Retinal pigment epithelial cell (primary cell): ENCODE measurements at places on chromosomes 11 and 22.
A peak's percentile ranks its signal among the peaks of the same experiment; 100 is the strongest.

DNA sequence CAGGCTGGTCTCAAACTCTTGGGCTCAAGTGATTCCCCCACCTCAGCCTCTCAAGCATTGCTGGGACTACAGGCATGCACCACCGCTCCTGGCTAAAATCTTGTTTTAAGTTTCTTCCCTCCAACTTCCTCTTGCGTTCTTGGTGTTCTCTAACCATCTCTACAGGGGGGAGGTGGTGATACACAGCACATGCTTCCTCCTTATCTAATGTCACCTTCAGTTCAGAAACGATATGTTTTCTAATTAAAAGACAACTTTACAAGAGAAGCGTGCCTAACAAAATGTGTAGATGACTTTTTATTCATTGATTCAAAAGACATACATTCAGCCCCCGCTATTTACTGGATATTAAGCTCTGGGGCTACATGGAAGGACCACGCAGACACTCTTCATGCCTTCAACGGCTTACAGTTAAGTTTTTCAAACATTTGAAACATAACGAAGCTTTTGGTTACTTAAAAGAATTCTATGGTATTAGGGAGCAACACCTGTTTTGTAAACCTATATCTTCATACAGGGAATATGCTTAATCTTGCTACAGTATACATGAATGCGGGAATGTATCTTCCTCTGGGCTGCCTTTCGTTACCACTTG is 933 bp upstream of the DLAT start:
- no peak for DNase-seq

- DNase-seq = no peak
Observed at GRCh38 chr11:86893235-86893634, 62.0 kb downstream of the FZD4 start.

- no peak for DNase-seq
Observed at GRCh38 chr11:6545917-6546605, 49.0 kb downstream of the DNHD1 start.

GRCh38 chr11:28133146-28133545 is 25.0 kb downstream of the METTL15 start:
- DNase-seq = no peak

- DNase-seq = no peak
Observed at GRCh38 chr11:12280199-12280837, 97.1 kb upstream of the PARVA start.

GRCh38 chr11:70306586-70307033 is 36.1 kb downstream of the PPFIA1 start:
- no peak for DNase-seq

GRCh38 chr11:16114978-16115871 is 241.1 kb downstream of the SOX6 start:
- no peak for DNase-seq

DNA sequence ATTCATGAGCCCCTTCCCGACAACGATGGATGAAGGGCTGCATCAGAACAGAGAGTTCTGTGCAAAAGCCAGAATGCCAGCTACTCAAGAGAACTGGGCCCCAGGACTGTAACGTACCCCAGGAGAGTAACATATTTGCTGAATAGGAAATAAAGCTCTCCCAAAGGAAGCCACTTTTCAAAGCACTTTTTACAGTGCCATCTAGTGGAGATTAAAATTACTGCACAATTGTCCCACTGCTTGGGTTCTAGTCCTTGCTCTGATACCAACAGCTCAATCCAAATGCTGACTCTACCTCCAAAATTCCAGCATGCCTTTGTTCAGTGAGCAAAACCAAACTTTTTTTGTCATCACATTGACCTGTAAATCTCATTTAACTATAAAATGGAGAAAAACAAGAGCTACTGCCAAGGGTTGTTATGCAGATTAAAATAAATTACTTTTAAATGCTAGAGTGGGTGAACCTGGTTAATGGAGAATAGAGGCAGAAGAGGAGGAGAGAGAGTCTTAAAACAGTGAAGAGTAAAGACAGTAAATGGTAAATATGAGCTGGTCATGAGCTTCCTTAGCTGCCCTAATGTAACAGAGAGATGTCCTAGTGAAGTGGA is 87.6 kb upstream of the FSHB start:
- no peak for DNase-seq

- no peak for DNase-seq
Observed at GRCh38 chr11:17974246-17974645, 38.6 kb downstream of the SERGEF start.

GRCh38 chr11:48307760-48308386 is 1.9 kb downstream of the OR4S1 start:
- DNase-seq = no peak

GRCh38 chr22:35743326-35743860 is 25.7 kb downstream of the APOL5 start:
- DNase-seq = no peak

GRCh38 chr11:72989727-72990126 is 152.4 kb downstream of the FCHSD2 start:
- DNase-seq = no peak

- DNase-seq = no peak
Observed at GRCh38 chr11:99066618-99067317, 46.0 kb downstream of the CNTN5 start.

DNA sequence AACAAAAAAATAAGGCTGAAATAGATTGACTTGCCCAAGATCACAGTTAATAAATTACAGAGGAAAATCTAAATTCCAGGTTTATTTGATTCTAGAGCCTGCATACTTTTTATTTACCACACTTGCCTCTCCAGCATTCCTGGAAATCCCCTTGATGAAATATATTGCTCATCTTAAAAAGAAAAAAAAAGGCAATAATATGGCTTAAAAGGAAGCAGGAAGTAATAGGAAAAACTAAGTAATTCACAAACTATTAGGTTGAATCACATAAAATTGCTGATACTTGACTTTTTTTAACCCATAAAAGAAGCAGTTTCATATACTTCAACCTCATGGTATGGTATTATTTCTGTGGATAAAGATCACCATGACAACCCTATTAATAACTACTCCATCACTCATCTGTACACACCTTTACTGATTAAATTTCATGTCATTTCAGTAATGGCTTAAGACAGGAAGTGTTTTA is 52.9 kb downstream of the COPB1 start:
- no peak for DNase-seq

DNA sequence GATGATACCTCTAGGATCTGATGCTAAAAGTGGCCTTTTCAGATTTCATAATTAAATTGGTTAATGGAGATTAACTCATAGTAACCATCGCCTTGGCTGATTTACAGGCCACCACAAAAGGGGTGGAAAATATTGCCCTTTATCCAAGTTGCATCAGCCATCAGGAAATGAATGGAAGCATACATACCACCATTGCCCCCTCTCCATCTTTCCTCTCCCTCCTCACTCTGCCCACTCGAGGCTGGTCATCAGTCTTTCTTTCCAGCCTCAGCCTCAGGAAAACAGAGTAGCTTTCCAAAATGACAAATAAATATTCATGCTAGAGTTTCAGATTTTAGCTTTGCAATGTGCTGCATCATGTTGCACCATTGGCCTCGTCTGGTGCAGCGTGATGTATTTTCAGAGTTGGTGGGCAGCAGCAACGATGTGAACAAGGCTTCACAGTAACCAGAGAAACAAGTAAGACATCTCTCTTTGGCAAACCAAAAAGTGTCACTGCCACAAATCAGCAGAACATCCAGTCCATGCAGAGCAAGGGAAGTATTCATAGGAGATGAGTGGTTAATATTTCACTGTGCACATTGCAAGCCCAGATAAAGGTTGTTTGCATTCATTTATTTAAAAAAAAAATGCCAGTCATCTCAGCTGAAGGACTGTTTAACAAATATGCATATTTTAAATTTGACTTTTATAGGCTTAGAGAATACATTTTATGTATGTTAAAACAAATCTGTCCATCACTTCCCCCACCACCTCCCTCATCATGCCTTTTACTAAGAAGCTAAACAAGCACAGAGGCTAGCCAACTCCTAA is 136.7 kb upstream of the FAT3 start:
- no peak for DNase-seq

DNA sequence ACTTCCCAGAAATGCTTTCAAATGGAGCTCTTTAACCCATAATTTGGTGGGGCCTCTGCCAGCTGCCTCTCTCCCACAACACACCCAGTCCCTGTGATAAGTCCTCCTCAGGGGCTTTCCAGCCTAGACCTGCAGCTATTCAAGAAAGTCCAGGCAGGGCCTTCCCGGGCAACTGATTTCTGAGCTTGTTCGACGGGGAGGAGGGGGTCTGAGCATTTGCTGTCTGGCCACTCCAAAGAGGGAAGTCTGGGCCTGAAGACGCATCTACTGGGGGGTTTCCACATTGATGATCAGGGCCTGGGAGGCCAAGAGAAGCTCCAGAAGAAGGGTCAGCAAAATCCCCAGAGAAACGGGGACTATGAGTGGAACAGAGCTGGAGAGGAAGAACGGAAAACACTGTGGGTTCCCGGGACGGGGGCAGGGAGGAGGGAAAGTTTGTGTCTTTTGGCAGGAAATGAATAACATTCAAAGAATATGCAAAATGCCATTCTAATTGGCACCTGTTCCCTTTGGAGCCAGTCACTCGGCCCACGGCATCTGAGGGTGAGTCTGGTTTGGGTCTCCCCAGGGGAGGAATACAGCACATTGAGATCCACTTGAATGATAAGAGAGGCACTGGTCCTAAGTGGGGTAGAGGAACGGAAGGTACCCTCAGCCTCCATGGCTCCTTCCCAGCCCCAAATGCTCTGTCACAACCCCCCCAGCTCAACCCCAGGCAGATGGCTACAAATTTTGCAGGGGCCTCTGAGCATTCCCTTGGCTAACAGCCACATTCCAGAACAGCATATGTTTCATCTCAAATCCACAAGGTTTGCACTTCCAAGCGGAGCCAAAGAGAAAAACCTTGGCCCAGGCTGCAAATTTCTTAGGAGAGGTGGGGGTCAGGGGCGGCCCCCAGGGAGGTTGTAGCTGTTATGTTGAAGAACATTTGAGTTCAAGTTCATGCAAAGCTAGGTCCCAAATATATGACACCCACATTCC is 72.0 kb downstream of the RPUSD4 start:
- DNase-seq = no peak

DNA sequence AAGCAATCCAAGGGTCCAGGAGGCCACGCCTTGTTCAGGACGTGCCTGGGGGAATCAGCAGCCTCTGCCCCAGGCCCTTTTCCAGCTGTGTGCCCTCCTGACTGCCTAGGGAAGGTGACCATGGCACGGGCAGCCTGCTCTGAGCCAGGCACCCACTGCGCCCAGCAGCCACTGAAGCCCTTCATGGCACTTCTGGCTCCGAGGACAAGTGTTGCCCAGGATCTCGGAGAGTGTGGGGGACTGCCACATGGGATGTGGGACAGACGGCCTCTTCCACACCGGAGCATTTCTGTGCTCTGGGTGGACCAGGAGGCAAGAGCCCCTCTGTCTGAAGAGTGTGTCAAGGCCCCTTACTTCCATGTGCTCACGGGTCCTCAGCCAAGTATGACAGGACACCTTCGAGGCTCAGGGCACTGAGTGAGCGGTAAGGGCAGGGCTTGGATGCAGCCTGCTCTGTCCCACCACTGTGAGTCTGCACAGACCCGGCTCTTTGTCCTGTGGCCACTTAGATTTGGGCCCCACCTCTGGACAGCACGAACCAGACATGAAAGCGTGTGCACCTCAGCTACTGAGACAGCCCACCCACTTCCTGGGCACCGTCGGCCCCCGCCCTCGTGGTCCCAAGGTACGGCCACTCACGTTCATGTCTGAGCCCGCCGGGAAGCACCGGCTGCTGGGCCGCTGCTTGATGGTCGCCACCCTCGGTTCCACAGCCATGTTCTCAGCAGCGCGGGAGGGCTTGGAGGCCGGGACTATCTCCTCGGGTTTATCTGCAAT is 93.6 kb downstream of the CTTN start:
- no peak for DNase-seq

- DNase-seq = peak; percentile 22
Observed at GRCh38 chr11:129146191-129146590, 45.9 kb downstream of the ARHGAP32 start.
